ENCODE measurements at places on chromosomes 13 and 19.

DNA sequence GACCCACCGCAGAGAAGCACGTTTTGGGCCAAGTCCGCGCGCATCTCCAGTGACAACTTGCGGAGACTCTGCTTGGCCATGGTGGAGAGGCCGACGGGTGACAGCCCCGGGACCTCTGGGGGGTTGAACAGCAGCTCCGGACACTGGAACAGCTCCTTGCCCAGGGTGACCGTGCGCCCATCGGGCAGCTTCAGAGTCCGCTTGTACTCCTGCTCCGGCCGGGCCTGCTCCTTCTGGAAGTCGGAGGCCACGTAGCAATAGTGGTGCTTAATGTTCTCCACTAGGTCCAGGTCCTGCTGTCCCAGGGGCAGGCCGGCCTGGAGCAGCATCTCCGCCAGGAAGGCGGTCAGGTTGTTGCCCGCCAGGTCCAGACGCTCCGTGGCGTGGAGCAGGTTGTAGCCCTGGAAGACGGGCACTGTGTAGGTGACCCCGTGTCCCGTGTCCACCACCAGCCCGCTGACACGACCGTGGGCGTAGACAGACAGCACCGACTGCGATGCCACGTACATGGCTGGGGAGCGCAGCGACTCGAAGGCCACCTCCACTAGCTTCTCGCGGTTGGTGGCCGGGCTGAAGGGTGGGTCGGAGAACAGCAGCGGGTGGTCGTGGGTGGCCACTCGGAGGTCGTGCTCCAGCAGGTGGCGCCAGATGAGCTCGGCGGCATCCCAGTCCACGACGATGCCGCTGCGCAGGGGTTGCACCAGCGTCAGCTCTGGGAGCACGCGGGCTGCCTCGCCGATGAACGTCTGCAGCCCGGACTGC is 743 bp downstream of the ACTL9 start:
- DNase-seq: no peak

DNA sequence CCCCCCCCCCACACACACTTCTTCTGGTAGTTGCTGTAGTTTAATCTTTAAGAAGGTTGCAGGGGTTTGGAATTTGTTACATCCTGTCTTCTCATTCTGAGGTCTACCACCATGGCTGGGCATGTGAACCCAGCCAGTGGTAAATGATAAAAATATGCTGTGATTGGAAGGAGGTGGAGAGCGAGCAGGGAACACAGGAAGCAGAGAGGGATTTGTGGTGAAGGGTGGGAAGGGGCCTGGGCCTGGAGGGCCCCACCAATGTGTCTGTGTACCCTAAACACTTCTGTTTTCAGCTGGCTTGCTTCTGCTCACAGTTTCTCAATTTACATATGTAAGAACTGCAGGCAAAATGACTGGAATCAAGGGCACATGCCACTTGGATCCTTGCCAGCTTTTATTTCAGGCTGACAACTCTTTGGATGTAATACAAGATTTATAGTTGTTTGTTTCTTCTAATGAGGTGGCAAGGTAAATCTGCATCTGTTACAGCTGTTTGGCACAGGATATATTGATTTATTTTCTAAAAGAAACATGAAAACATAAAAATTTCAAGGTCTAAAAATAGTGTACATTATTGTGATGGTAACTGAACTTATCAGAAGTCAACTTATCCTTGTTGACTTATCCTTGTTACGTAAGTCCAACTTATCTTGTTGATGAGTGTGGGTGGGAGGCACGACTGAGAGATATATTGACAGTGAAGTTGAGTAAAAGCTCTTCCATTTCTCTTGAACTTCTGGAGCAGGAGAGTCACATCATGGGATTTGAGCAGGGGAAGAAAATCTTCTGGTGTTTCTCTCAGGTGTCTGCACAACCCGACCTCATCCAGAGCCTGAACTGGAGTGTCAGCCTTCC is 313.2 kb downstream of the SHISA2 start:
- peak; percentile 9 for DNase-seq

GRCh38 chr13:27147530-27148170 is 24.0 kb downstream of the USP12 start:
- DNase-seq: no peak

GRCh38 chr13:98187155-98187964 is 10.3 kb upstream of the RNF113B start:
- DNase-seq: no peak

- DNase-seq: no peak
These were observed 109.2 kb downstream of the ESD start for GRCh38 chr13:46687810-46688209.

DNA sequence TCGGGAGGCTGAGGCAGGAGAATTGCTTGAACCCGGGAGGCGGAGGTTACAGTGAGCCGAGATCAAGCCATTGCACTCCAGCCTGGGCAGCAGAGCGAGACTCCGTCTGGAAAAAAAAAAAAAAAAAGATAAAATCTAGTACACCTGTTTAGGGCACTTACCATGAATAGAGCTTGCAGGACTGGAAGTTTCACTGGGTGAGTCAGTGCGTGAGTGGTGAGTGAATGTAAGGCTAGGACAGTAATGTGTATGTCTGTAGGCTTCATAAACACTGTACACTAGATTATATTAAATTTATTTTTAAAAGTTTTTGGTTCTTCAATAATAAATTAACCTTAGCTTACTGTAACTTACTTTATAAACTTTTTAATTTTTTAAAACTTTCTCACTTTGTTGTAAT is 22.9 kb downstream of the PPP5C start:
- DNase-seq: no peak

DNA sequence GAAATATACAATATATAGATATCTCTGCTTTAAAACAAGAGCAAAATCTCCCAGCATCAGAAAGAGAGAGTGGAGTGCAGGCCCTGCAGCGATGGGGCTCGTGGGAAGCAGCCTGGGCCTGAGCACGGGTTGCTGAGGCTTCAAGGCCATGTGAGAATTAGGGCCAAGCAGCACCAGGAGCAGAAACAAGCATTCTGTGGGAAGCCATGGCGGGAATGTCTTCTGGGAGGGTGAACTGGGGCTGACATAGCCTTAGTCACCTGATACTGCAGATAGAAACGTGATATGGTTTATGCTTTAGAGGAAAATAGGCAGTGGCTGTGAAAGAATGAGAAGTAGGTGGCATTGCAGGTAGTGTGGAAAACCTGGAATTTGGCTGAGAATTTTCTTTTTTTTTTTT is 472.3 kb downstream of the IRS2 start:
- DNase-seq: no peak

GRCh38 chr19:16627928-16628182 is 149 bp downstream of the MED26 start:
- DNase-seq: no peak

DNA sequence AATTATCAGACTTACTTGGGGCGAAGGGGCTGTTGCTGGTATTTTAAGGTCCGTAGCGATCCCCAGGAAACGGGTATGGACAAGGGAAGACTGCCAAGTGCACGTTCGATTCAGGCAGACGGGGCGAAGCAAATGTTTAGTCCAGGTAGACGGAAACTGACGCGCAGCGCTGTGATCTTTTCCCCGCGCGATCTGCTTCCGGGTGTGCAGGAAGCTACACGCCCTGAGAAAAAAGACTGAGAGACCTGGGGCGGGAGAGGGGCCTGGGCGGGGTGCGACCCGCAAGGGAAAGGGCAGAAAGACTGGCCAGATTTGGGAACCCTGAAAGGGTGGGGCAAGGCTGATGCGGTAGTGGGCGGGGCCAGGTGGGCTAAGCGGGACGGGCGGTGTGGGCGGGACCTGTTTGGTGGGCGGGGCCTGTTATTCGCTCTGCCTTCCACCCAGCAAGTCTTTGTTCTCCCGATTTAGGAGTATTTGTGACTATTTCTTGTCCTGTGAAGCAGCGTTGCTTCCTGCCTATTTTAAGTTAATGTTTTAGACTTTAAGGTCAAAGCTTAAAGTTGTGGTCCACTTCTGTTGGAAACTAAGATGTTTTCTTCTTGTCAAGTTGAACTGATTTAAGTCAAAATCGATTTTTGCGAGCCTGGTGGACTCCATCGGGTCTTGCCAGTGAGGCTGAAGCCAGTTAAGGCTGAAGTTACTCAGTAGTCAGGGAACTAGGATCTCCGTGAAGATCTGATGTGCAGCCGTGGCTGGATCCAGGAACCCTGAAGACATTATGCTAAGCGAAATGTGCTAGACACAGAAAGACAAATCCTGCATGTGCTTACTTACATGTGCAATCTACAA is at the start of gene ZNF836:
Gene ZNF836 (minus strand): TSS at position 301 of the 849 bp plus-strand sequence. CDS start 3,549 bp downstream, outside the sequence.
- peak; percentile 37 for DNase-seq

- no peak for DNase-seq
These were observed 15.9 kb downstream of the KL start for GRCh38 chr13:33032037-33032625.

All from cerebellar nuclear complex (tissue), 1 donor.